Type B pancreatic cell (in vitro differentiated cells): ENCODE measurements at places on chromosomes 5 and 9. TPM values are rescaled to one million over a fixed set of nuclear protein-coding genes. Genes with fewer than 3 reads are reported as not detected.

GRCh38 chr9:92325991-92326500 lies 293 bp downstream of the CENPP start:
- H3K27ac ChIP-seq: peak overlapping the region; percentile 97
- H3K4me3 ChIP-seq: peak overlapping the region; percentile 99
- no peaks in the 10 kb centered on the region for H3K36me3 ChIP-seq
- H3K4me1 ChIP-seq: peaks cover 22% of the 10 kb centered on the region

DNA sequence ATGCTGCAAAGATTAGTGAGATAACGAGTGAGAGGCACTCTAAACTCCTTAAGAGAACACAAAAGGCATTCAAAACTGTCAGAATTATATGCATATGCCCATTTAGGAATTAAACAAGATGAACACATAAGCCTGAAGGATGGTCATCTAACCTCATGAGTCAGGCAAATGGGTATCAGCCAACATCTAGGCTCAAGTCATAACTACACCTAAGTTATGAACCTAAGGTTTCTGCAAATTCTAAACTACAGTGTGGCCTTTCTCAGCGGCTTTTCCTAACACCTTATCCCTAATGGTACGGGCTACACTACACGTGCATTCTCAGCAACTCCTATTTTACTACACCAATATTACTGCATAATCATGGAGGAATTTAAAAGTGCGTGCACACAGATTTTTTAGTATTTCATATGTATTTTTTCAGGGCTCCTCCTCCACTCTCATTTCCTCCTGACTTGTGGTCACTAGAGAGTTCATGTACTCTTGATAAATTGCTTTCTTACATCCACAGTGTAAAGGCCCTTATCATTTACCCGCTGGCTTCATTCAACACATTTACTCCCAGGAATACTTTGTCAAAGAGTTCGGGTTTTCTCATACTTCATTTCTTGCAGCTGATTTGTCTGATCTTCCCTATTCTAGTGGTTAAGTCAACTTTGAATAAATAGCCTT lies 316.5 kb downstream of the BNC2 start:
- H3K27me3 ChIP-seq: no peaks in the 10 kb centered on the region
- H3K27ac ChIP-seq: peak overlapping the region; percentile 22
- H3K36me3 ChIP-seq: peaks cover 16% of the 10 kb centered on the region

GRCh38 chr5:18984559-18985080 lies 1003.4 kb downstream of the CDH18 start:
- peaks cover 18% of the 10 kb centered on the region for H3K4me1 ChIP-seq
- no peak overlapping the region for H3K4me3 ChIP-seq
- DNase-seq: no peak
- H3K36me3 ChIP-seq: no peaks in the 10 kb centered on the region
- no peaks in the 10 kb centered on the region for H3K27me3 ChIP-seq
- H3K27ac ChIP-seq: no peak overlapping the region

GRCh38 chr5:158423623-158424200 lies 564.8 kb upstream of the CLINT1 start:
- no peak overlapping the region for H3K4me3 ChIP-seq
- peaks cover 22% of the 10 kb centered on the region for H3K4me1 ChIP-seq
- no peaks in the 10 kb centered on the region for H3K36me3 ChIP-seq
- DNase-seq: no peak

DNA sequence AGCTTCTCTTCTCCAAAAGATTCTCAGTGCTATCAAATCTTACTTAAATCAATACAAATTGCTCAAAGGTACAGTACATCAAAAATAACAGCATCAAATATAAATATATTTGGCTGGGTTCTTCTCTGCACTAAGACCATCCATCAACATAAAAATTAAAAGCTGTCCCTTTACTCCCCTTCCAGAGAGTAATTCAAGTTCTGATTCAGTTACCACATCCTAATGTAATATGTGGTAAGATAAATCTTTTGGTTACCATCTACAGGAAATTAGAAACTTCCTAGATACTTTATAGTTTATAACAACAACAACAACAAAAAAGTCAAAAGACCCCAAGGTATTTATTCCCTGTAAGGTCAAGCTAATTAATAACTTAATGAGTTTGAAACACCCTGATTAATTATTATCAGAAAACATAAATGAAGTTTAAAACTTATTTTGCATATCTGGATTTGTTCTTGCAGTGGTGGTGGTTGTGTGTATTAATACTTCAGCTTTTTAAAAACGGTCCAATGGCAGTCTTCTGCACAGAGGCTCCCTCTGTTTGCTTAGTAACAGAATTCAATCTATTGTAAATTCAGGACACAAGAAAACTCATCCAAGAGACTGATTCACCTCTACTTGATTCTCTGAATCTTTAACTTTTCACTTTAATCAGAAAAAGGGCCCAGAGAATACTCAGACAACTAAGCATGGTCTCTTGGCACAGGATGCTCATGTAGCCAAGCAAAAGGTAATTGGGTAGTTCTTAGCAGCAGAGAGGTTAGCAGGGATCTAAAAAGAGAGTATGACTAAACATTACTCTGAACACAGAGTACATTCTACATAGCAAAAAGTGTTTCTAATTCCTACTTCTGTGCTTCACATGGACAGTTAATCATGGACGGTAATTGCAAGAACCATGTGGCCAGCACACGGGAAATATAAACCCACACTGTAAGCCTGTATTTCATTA lies 20.1 kb downstream of the DIAPH1 start:
- no peaks in the 10 kb centered on the region for H3K27me3 ChIP-seq
- H3K4me1 ChIP-seq: no peaks in the 10 kb centered on the region

DNA sequence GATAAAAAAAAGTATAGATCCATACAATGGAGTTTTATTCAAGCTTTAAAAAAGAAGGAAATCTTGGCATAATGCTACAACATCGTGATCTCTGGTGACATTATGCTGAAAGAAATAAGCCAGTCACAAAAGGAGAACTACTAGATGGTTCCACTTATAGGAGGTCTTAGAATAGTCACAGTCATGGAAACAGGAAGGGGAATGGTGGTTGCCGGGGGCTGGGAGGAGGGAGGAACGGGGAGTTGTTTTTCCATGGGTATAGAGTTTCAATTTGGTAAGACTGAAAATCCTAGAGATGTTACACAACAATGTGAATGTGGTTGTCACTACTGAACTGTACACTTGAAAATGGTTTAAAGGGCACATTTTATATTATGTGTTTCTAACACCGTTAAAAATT lies 94.5 kb downstream of the CFAP90 start:
- H3K4me1 ChIP-seq: peaks cover 13% of the 10 kb centered on the region
- no peak for DNase-seq
- H3K27ac ChIP-seq: no peak overlapping the region
- no peak overlapping the region for H3K4me3 ChIP-seq

DNA sequence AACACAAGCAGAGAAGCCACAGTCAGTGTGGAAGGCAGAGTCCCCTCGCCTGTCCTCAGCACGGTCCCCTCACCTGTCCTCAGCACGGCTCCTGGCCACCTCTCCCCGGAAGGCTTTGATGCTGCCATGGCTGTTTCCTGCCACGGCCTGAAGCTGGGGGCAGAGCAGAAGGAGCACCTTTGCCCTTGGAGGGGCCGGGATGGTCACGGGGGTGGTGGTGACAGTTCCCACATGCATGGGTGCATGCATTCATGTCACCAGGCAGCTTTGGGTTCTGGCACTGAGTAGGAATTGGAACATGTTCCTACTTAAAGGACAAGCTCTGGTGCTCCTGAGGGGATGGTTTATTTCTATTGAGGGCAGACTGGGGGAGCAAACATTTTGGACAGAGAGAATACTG lies 57.8 kb upstream of the PHYKPL start:
- H3K27ac ChIP-seq: no peak overlapping the region
- DNase-seq: no peak
- peaks cover 49% of the 10 kb centered on the region for H3K4me1 ChIP-seq
- H3K4me3 ChIP-seq: no peak overlapping the region
- peaks cover 4% of the 10 kb centered on the region for H3K36me3 ChIP-seq

DNA sequence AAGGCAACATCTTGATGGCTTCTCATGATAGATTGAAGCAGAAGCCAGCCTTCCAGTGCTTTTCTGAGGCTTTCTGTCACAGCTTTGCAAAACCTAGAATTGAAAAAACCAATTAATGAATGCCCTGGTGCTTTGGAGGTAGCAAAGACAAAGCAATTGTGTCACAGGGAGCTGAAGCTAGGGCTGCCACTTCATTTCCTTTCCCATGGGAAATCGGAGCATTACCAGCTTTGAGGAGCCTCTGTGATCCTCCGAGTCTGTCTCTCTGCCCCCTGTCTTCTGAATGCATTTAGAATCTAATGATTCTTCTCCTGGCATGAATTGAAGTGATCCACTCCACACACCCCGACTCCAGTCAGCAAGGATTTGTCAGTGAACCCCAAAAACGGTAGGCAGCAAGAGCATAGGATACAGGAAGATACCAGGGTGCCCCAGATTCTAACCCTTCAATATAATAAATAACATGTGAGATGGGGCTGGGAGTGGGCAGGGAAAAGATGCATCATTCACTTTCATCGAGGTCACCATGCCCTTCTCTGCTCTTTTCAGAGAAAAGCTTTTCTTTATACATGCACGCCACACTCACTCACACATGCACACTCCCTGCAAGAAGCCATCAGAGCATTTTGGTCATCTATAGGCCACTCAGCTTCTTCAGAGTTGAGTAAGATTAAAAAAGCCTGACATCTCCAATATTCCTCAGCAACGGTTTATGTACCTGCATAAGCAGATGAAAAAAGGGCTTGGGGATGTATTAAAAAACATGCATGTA lies 247.7 kb upstream of the ZNF462 start:
- H3K4me3 ChIP-seq: no peak overlapping the region
- no peaks in the 10 kb centered on the region for H3K27me3 ChIP-seq
- H3K36me3 ChIP-seq: no peaks in the 10 kb centered on the region
- peaks cover 6% of the 10 kb centered on the region for H3K4me1 ChIP-seq

GRCh38 chr5:34655354-34655991 lies 655 bp upstream of the RAI14 start:
- no peaks in the 10 kb centered on the region for H3K27me3 ChIP-seq
- H3K4me3 ChIP-seq: peak overlapping the region; percentile 95
- H3K4me1 ChIP-seq: peaks cover 40% of the 10 kb centered on the region
- DNase-seq: no peak

DNA sequence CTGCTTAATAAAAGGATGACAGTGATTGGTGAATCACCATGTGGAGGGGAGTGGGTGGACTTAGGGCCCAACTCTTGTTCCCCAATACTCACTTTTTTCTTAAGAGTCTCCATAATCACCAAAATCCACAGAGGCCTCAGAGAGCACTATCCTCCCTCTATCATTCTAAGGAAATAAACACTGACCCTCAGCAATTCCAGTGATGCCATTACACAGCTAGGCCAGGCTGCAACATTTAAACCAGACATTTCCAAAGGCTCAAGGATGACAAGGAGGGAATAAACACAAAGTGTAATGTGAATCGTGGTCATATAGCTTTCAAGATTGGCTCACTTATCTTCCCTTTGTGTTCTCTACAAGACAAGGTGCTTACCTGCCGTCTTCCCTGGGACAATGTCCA lies 2.4 kb upstream of the ARSI start:
- DNase-seq: no peak
- H3K4me1 ChIP-seq: peaks cover 58% of the 10 kb centered on the region
- no peaks in the 10 kb centered on the region for H3K36me3 ChIP-seq
- H3K4me3 ChIP-seq: no peak overlapping the region
- H3K27ac ChIP-seq: no peak overlapping the region
- peaks cover 26% of the 10 kb centered on the region for H3K27me3 ChIP-seq

Gene MGAT1
- 74.8 and 93.4 TPM in 2 replicates for total RNA-seq

Gene KCTD16
- total RNA-seq: 3.0 and 4.5 TPM in 2 replicates

Gene GGTA1
- not detected in 2 replicates for total RNA-seq

Gene FBP2
- not detected in 2 replicates for total RNA-seq

Gene NR5A1
- total RNA-seq: 0.12 and 0.26 TPM in 2 replicates

Gene KIF20A
- 20.5 and 61.0 TPM in 2 replicates for total RNA-seq

Gene ARHGEF28
- total RNA-seq: 24.9 and 44.1 TPM in 2 replicates

Gene FOXD4L4
- 0.51 TPM in 1 of 2 replicates, not detected in the other for total RNA-seq

Gene FOXD4L6
- 0.14 and 0.17 TPM in 2 replicates for total RNA-seq

Gene THBS4
- 8.8 and 16.6 TPM in 2 replicates for total RNA-seq
